ENCODE measurements at places on chromosomes 2 and 18.

GRCh38 chr2:15582710-15583357, 8.8 kb upstream of the DDX1 start:
- DNase-seq, result no peak

DNA sequence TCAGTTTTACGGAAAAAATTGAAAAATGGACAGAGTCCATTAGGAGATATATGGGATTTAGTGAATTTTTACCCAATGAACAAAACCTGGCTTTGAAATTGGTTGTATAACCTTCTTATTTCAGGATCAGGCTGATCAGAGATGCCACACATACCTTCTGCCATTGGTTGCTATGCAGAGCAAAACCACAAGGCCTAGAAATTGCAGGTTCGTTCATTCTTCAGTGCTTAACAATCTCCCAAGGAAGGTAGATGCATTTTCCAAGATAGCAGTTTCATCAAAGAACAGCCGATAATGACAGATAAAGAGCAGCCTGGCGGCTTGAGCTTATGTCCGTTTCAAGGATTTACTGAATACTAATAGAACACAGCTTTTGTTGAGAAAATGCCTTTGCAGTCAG, 868.8 kb downstream of the EPHA4 start:
- DNase-seq, result no peak

GRCh38 chr18:9787036-9787435, 78.9 kb downstream of the RAB31 start:
- no peak for DNase-seq

DNA sequence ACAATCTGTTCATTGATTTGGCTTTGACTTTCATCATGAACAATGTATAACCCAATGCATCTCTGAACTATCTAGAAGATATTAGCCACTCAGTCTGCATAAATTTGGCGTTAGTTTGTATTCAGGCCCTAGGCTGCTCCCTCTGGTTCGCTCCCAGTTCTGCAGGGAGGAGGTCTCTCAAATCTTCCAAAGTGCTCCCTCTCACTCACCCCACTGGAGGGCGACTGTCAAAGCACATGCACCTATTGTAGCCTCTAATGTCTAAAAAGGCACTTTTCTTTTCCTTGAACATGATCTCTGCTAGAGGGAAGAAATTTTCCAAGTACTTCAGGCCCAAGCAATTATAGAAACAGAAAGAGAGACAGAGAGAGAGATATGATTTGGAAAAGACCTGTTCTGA, 291.5 kb downstream of the TDRD15 start:
- DNase-seq, result no peak

- no peak for DNase-seq
Measured at GRCh38 chr18:48623468-48624235, 84.8 kb downstream of the CTIF start.

DNA sequence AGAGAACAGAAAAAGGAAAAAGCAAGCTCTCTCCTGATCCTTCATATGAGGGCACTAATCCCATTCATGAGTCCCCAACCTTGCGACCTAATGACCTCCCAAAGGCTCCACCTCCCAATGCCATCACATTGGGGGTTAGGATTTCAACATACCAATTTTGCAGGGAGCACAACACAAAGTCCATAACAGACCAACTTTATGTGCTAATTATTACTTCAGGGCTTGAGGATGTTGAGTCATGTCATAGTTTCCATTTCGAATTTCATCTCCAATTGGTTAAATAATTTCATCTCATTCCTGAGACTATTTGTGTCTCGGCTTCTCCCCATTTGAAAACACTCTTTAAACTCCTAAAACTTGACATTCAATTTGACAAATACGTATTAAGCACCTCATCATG, 69.9 kb upstream of the KLF7 start:
- DNase-seq, result no peak

- no peak for DNase-seq
Measured at GRCh38 chr2:239392072-239392357, 8.8 kb downstream of the HDAC4 start.

DNA sequence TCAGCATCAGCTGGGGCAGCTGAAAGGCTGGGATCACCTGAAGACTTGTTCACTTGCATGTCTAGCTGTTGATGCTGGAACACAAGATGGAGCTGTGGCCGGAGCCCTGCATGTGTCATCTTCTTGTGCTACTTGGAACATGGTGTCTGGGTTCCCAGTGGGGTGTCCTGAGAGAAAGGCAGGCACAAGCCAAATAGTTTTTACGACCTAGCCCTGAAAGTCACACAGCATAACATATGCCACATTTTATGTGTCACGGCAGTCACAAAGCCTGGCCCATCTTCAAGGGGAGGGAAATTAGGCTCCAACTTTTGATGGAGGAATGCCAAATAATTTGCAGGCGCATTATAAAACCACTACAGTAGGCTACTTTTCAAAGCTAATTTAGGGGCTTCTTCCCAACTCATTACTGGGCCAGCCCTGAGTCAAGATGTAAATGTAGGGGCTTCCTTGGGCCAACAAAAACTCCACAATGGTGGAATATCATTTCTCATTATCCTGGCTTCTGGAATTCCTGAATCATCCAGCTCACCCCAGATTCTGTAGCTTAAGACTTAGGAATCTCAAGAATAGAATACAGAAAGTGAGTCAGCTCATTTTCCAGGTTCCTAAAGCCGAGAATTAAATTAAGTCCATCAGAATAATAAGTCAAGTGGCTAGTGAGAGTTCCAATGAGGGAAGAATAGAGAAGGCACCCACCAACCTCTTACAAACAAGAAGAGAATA, 543.0 kb downstream of the TNS1 start:
- DNase-seq, result no peak

- DNase-seq, result no peak
Measured at GRCh38 chr18:37607281-37607680, 41.7 kb upstream of the CELF4 start.

DNA sequence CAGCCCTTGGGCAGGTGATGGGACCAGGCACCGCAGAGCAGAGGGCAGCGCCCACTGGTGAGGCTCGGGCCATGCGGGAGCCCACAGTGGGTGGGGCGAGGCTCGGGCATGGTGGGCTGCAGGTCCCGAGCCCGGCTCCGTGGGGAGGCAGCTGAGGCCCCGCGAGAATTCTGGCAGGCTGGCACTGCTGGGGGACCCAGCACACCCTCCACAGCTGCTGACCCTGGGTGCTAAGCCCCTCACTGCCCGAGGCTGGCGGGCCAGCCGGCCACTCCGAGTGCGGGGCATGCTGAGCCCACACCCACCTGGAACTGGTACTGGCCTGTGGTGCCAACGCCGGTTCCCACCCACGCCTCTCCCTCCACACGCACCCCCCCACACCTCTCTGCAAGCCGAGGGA, 29.7 kb upstream of the COL3A1 start:
- no peak for DNase-seq

DNA sequence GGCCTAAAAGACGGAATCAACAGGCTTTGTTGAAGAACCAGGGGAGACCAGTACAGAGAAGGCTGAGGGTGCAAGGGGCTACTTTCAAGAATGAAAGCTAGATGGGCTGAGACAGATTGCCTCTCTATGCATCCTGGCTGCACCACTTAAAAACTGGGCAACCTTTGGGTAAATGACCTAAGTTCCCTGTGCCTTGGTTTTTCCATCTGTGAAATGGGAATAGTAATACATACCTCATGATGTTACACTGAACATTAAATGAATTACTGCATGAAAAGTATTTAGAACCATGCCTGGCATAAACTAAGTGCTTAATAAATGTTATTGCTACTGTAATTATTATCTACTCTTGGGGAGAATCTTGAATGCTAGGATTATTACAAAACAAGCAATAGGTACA, 106.5 kb downstream of the PRKCE start:
- DNase-seq, result no peak

GRCh38 chr2:9984217-9984739, 32.8 kb downstream of the GRHL1 start:
- no peak for DNase-seq

GRCh38 chr2:88085099-88085498, 17.5 kb downstream of the SMYD1 start:
- DNase-seq, result no peak

DNA sequence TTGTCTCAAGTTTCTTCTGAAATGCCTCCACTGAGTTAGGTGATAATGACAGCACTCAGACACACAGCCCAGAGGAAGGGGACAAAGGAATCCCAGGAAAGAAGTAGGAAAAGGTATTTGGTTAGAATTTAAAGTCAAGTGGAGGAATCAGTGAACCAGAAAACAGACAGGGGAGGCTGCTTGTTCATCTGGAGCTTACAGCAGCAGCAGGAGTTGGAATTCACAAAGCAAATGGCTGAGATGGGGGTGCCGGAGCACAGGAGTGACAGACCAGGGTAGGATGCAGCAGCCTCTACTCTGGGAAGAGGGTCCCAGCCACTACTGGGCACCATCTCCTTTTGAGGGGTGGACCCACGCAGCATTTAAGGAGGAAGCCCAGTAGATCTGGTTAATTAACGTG, 104.8 kb downstream of the ST6GAL2 start:
- DNase-seq, result no peak

DNA sequence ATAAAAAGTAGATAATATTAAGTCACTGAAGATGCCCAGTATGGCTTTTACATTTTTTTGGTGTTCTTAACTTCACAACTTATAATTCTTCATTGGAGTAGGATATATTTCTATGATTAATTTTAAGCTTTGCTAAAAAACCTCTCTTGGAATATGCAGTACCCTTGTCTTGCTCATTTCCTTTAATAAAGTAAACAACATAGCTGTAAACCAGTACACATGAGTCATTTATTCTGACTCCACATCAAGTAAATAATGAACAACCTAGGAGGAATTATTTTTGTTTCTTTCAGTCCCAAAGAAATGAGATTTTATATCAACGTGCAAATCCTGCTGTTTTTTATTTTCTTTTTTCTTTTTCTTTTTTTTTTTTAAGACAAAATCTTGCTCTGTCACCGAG, 869.1 kb downstream of the CNTNAP5 start:
- no peak for DNase-seq

DNA sequence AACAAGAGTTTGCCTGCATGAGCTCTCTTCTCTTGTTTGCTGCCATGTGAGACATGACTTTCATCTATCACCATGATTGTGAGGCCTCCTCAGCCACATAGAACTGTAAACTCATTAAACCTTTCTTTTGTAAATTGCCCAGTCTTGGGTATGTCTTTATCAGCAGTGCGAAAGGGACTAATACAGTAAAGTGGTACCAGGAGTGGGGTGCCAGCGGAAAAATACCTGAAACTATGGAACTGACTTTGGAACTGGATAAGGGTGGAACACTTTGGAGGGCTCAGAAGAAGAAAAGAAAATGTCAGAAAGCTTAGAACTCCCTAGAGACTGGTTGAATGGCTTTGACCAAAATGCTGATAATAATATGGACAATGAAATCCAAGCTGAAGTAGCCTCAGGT, 260.9 kb downstream of the DSC3 start:
- DNase-seq, result no peak

- no peak for DNase-seq
Measured at GRCh38 chr18:72171596-72171995, 372.5 kb downstream of the CBLN2 start.

DNA sequence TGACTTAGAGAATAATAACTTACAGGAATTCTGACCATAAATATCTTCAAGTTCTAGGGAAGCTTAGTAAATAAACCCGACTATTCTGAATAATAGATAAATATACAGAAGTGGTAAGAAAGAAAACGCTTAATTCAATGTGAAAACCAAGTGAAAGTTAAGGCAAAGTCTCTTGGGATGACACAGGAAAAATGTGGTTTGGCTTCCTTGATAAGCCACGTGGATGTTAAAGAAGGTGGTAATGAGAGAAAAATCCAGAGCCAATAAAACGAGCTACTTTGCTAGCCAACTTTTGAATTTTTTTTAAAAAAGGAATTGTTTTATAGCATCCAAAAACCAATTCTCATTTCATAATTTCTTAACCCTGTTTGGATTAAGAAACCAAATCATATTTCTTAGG, 166.2 kb upstream of the VRK2 start:
- no peak for DNase-seq

DNA sequence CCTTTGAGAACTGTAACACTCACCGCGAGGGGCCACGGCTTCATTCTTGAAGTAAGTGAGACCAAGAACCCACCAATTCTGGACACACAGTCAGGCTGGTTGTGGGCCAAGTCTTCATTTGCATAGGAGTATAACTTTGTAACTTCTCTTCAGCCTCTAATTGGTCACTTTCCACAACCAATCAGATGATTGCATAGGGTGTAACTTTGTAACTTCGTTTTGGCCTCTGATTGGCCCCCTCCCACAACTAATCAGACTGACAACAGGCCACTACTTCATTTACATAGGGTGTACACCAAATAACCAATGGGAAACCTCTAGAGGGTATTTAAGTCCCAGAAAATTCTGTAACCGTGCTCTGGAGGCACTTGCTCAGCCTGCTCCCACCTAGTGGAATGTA, 77.5 kb upstream of the TCF4 start:
- DNase-seq, result no peak

DNA sequence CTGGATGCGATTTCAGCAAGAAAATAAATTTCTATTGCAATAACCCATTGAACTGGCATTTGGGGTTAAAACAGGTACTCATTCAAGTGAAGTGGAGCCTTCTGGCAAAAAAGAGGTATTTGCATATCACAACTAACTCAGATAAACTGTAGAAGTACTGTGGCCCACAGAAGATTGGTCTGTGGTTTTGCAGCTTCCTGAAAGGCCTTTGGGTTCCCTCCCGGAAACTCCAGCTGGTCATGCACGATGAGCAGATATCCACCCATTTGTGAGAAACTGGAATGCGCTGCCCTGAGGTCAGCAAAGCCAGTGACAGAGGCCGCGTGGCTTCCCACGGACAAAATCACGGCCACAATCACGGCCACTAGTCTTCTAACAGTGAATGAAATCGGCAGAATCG, 106.3 kb downstream of the EPHA4 start:
- no peak for DNase-seq

- no peak for DNase-seq
Measured at GRCh38 chr2:220948579-220948978, 623.5 kb downstream of the EPHA4 start.

- DNase-seq, result no peak
Measured at GRCh38 chr2:67156796-67157195, 240.3 kb upstream of the ETAA1 start.

- no peak for DNase-seq
Measured at GRCh38 chr2:112692918-112693317, 27.9 kb upstream of the NT5DC4 start.

GRCh38 chr2:145277922-145278321, 758.0 kb upstream of the ZEB2 start:
- no peak for DNase-seq

DNA sequence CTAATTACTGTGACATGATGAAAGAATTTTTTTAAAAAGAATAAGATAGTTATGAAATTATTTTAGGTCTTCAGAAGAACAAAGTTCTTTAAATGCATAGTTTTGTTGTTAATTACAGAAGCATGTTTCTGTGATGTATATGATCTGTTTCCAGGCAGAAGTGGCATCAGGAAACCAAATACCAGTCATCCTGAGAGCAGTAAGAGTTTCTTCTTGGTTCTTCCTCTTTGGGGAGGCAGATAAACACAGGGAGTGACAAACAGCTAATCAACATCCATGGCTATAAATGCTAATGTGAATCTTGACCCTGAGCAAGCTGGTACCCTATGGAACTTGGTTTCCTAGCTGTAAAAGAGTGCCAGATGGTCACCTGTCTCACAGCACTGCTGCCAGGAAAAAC, 29.2 kb downstream of the WIPF1 start:
- DNase-seq, result no peak
